Stimulated activated CD4-positive, alpha-beta T cell treated with anti-CD3 and anti-CD28 coated beads, Interleukin-12 subunit alpha, Interleukin-12 subunit beta, amount 100 ng/mL, for 48 hours (primary cell): ENCODE measurements at places on chromosomes 4 and X.
A peak's percentile ranks its signal among the peaks of the same experiment; 100 is the strongest.

- peak; percentile 38 for DNase-seq
These were observed 361.1 kb downstream of the MID1IP1 start for GRCh38 chrX:39162322-39162735.

DNA sequence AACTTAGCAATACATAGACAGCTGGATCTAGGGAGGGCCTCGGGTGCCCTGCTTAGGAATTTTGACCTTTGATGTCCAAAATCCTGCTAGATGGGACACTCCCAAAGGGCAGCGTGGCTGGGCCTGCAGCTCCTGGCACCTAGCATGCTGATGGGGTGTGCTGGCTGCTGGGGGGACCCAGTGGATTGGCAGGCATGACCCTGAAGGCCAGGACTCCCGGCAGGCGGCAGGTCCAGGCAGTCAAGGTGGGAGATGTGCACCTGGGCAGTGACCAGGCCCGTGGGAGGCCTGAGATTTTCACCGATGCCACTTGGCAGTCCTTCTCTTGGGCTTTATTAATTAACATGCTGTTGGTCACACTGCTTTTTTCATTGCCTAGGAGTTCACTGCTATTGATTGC, 84.3 kb downstream of the PSAPL1 start:
- DNase-seq: no peak

GRCh38 chr4:66946761-66947160, 598.5 kb downstream of the CENPC start:
- DNase-seq: no peak

DNA sequence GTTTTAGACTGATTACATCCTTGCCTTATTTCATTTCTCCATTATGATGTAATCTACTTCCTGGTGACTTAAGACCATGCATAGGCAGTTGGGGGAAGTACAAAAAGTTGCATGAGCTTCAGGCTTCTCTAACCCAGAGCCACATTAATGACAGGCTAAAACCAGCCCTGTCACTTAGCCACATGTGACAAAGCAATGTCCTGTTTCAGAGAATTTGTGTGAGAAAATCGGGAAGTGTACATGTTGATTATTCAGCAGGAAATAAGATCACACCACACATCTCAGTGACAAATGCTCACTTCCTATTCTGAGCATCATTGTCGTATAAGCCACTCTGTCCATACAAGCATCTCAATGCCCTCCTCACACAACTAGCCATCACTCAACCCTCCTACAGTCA, 98.5 kb upstream of the MAGEB16 start:
- no peak for DNase-seq

DNA sequence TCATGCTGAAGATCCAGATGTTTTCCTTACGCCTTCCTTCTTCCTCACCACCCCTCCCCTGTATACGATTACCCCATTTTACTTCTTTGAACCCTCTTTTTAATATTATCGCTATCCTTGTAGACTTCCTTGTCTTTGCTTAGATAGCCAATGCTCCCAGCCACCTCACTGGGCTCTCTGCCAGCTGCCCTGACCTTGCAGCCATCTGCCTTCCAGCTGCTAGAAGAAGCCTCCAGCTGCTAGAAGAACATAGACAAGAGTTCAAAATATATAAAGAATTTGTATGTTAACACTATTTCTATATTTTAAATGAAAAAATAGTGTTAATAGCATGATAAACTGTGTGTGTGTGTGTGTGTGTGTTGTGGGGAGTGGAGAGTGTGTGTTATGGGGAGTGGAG, 374.7 kb downstream of the ANKRD50 start:
- DNase-seq: no peak

GRCh38 chr4:186348433-186348832, 82.4 kb downstream of the F11 start:
- no peak for DNase-seq

GRCh38 chrX:69096963-69097362, 68.3 kb downstream of the PJA1 start:
- no peak for DNase-seq

GRCh38 chr4:112279025-112279881, 6.5 kb downstream of the TIFA start:
- DNase-seq: no peak

DNA sequence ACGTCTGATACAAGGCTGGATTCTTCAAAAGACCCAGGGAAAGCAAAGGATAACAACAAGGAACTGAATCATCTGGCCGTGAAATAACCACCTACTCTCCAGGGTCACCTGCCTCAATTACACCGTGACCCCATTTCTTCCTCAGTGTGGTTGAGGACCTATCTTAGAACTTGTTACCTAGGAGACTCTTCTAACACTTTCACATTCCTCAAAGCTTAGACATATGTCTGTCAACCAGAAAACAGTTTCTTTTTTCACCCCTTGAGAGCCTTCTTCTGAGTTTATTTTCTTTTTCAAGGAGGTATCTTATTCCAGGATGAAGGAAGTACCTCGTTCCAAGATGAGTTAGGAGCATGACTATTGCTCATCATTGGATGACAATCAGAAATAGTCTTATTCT, 337.8 kb downstream of the ARHGAP24 start:
- DNase-seq: no peak

GRCh38 chr4:103645991-103646390, 73.8 kb downstream of the TACR3 start:
- DNase-seq: no peak

DNA sequence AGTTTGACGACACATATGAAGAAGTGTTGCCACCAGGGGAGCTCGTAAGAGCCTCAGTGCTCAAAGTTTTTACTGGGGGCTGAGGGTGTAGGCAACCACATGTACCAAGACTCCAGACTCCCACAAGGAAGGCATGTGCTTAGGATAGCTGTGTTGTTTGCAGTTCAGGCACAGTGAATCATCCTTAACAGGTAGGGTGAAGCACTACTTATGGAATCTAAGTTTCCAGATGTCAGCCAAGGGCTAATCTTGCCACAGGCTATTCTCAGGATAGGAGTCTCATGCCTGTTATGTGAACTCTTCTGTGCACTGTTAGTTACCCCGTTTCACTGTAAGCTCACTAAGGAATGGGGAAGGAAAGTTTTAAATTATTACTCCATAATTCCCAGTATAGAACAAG, 202.6 kb downstream of the TMA16 start:
- DNase-seq: no peak

DNA sequence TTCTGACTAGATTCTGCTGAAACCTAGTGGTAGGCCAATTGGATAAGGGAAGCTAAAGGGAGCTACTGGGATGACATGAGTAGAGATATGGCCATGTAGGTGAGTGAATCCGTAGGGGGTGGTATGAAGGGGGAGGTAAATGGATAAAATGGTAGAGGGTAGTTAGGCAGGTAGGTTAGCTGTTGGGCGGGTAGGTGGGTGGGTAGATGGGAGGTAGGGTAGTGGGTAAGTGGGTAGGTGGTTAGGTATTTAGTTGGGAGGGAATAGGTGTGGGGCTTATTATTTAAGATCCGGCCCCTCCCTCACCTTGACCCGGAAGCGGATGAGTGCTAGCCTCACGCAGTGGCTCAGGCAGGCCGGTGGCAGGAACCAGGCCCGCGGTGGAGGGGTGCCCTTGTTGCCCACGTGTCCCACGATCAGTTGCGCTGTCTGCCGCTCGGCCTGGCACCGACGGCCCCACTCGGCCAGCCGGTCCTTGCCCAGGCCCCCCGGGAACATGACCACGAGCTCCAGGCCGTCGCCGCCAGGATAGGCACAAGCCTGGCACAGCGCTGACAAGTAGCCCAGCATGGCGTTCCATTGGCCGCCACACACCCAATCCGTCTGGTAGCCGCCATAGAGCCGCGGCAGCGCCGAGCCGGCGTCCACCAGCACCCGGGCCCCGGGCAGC, 725 bp downstream of the FAM120C start:
- DNase-seq: peak; percentile 47

DNA sequence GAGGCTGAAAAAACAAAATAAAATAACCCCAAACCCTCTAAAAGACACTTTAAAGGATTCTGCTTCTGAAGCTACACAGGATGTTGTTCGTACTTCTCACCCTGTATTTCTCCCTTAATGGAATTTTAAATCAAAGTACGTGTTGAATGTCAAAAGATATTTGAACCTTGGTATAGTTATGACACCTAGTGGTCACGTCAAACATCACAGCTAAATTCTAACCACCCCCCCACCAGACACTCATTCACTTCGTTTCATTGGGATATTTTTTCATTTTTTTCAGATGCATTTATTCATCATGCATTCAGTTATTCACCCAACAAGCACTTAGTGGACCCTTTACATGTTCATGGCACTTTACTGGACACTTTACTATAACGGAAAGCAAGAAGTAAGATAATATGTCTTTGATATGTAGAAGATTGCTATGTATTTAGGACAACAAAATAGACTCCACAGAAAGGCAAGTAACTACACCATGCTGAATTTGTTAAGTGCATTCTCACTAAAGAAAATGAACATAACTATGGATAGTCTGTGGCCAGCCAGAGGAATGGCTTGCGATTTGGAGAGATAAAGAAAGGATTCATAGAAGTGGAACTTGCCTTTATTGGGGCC, 62.5 kb upstream of the GPR174 start:
- DNase-seq: peak; percentile 55

- no peak for DNase-seq
These were observed 28.1 kb upstream of the MAMLD1 start for GRCh38 chrX:150334981-150335380.

DNA sequence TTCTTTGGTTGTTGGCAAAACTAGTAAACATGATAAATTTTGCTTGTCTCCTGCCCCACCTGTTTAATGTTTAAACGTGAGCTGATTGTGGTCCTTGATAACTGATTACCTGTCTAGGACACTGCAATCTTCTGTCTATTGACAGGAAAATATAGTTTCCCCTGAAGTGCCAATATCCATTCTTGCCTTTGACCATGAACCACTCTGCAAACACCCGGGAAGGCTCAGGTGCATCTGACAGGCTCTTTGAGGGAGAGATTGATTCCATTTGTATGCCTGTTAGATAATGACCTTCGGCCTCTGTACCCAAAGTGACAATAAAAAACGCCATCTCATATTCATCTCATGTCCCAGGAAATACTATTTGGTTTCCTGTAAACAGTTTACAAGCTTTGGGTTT, 453.0 kb downstream of the CENPC start:
- DNase-seq: no peak

- DNase-seq: no peak
These were observed 3.3 kb upstream of the RAB33B start for GRCh38 chr4:139450586-139450985.

GRCh38 chr4:37139987-37140386, 104.6 kb upstream of the NWD2 start:
- DNase-seq: no peak
